Cerebellar nuclear complex (tissue), 1 donor: ENCODE measurements at places on chromosomes 5 and 9.

DNA sequence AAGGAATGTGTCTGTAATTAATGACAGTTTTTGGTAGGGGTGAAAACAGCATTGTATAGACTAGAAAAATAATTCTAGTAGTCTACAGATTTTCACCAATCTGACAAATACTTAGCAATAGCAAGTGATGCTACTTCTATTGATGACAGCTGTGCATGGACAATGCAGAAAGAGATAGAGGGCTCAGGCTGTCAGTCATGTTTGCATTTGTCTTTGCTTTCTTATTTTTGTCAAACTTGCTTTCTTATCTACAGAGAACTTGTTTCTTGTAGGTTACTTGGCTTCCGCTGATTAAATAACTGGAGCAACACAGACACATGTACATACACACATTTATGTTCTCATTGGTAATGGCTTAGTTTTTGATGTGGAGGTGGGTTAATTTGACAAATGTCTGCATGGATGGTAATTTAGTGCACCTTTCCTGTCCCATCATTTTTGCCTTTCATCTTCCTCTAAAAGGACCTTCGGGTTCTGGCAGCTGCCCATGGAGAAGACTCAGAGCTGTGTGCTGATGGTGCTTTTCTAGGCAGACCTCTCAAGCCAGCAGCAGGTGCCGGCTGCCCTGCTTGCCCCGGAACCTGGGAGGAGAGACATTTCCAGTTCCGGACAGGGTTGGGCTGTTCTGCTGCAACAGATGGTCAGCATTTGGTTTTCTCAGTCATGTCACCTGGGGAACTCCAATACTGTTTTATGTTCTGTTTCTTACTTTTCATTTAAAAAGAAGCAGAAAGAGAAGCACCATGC lies 28.8 kb downstream of the CAMK4 start:
- peak; percentile 79 for DNase-seq

GRCh38 chr5:159331093-159331973 lies 1.0 kb upstream of the IL12B start:
- DNase-seq: no peak

DNA sequence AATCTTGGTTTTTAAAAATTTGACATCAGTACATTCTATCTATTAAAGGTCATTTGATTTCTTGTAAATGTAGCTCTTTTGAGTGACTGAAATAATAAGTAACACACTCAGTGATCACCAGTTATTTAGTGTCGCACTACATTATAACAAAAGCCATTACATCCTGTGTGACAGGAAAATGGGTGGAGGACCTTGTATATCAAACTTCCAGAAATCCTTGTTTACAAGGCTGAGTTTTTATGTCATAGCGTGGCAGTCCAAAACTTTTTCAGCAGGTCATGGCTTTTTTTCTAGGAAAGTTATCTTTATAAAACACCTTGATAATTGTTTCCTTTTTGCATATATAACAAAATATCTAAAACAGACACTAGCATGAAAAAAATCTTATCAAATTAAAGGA lies 14.4 kb upstream of the ITGA1 start:
- DNase-seq: no peak

DNA sequence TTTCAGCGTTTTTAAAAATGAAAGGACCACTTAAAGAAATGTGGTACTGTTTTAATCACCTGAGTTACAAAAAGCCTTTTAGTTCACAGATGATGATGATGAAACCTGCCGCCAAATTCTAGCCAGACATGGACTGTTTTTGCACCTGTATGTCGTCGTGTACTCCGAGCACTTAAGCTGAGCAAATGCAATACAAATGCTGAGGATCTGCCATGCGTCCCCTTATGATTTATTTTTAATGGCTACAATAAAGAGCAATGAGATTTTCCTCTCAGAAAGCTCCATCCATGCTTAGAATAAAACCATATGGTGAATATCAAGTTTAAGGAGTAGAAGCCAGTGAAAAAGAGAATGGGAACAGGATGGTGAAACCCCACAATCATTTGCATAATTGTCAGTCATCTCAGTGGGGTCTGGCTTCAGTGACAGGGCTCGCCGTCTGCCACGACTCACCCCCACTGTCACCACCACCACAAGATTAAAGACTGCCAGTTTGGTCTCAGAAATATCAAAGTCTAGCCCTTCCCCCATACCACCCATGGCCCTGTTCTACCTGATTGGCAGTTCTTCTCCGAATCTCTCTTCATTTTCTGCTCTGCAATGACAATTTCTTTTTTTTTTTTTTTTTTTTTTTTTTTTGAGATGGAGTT lies 159.9 kb downstream of the GOLPH3 start:
- no peak for DNase-seq

DNA sequence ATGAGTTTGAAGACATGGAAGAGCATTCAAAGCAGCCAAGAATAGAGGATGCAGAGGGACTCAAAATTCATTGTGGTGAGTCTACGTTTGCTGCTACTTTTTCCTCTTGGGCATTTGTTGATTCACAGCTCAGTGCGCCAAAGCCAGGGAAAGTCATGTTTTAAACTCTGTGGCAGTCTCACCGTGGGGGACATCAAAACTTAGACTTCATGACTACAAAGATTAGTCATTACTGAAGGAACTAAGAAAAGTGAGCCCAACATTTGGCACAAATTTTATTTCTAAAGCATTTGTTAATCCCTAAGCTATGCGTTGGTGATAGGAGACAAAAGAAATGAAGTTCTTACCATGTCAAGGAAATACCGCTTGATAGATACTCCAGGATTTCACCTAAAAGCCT lies 73.7 kb upstream of the MTAP start:
- DNase-seq: no peak

DNA sequence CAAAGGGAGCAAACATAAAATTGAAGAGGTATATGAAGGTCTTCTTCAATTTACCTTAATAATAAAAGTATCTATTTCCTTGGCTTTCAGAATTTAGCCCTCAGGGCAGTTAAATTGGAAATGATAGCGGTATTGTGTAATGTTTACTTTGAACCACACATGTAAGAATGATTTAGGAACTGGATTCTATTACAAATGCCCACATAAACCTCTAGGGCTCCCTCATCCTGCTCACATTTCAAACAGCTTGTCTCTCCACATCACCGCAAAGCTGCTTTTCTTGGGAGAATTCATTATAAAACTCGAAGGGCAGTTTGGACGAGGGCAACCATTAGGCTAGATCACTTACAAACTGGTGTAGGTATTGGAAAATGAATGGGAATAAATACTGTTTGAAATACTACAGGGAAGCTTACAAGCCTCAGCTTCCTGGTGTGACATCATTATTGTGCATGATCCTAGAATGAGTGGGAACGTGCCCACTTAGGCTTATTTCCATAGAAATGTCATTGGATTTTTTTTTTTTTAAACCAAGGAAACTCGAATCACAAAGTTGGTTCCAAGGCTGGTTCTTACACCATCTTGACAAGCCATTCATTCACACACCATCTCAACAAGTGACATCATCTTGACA lies 47.3 kb downstream of the MTRR start:
- DNase-seq: no peak

- no peak for DNase-seq
These were observed 368.2 kb downstream of the HINT1 start for GRCh38 chr5:130796902-130797301.

DNA sequence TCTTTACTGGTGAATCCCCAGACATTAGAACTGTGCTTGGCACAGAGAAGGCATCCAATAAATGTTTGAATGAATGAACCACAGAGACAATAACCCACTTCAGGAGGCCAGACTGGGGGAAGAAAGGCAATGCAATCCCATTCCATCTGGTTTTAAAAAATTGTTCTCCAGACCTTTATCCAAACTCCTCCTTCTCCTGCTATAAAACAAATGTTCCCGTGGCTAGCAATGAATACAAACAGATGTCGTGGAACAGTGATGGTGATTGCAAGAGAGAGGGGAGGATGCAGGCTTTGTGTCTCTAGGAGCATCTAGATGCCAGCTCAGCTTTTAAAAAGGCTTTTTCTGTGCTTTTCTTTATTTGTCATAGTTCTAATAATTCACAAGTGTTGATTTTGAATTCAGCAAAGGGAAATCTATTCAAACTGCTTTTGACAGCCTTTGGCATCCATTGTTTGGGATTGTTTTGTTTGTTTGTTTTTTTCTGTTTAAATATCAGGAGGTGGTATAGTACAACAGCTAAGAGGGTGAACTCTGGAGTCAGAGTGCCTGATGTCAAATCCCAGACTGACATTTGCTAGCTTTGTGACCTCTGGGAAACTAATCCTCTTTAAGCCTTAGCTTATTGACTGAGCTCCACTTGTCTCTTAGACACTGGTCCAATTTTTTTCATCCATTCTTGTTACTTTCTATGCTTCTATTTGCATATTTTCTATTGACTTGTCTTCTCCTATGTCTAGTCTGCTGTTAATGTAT lies 59.1 kb downstream of the TNFSF15 start:
- DNase-seq: no peak

DNA sequence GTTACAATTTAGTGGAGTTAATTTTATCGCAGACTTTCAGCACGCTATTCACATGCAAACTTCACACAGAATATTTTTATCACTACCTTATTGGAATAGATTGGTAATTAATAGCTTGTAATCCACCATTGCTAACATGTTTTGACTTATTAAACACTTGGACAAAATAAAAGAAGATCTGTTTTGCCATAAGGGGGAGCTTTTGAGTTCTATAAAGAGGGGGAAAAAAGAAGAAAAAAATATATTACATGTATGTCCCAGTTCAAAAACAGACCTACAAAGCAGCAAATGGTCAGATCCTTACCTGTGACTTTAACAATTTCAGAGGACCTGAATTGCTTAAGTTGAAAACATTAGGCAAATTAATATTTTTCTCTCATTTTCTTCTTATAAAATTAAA lies 1.2 kb upstream of the PAPPA start:
- DNase-seq: no peak

DNA sequence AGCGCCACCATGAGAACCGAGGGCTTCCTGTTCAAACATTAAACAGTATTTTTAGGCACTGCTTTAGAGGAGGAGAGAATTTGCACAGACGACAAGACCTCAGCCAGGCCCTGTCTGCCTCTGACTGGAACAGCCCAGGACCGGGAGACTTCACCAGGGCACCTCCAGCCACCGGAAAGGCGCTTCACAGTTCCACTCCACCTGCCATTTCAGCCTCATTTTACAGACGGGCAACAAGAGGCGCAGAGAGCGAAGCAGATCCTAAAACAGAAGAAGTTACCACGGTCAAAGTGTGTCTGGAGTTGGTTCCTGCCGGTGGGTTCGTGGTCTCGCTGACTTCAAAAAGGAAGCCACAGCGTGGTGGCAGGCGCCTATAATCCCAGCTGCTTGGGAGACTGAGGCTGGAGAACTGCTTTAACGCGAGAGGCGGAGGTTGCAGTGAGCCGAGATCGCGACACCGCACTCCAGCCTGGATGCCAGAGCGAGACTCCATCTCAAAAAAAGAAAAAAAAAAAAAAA lies 28.4 kb downstream of the COL23A1 start:
- no peak for DNase-seq

- DNase-seq: no peak
These were observed 443.1 kb upstream of the CLINT1 start for GRCh38 chr5:158302029-158302428.

- no peak for DNase-seq
These were observed 219.0 kb upstream of the CDH12 start for GRCh38 chr5:23072179-23072578.

DNA sequence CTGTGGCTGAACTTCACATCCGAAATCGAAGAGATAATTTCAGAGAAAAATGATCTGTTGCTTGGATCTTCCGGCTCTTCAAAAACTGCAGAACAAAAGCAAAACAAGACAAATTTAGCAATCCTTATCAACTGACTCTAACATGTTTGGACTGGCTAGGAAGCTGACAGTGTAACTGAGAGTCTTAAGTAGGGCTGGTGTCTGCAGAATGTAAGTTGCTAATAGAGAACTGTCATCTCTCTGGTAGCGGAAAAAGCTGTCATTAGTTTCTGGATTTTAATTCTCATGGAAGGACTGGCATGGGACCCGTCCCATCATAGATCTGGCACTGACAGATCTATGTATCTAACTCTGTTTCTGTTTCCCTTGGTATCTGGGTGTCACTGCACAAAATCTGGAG lies 84.4 kb upstream of the GPR151 start:
- no peak for DNase-seq

DNA sequence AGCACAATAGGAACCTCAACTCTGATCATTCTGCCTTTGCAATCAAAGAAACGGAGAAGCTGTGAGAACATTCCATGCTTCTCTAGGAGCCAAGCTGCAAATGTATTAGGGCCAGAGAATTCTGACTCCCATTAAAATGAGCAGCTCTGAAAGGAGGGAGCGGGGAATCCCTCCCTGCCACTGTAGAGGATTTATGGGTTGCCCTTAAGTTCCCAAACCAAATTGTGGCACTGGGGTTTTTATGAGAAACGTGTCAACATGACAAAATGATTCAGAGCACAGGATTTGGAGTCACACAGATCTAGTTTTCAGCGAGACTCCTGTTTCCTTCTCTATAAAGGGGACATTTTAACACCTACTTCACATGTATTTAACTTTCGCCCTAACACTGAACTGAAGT lies 1.8 kb downstream of the IL6ST start:
- no peak for DNase-seq

GRCh38 chr5:61020415-61020814 lies 75.4 kb downstream of the NDUFAF2 start:
- no peak for DNase-seq

GRCh38 chr5:116229131-116229689 lies 144.4 kb downstream of the COMMD10 start:
- DNase-seq: no peak

DNA sequence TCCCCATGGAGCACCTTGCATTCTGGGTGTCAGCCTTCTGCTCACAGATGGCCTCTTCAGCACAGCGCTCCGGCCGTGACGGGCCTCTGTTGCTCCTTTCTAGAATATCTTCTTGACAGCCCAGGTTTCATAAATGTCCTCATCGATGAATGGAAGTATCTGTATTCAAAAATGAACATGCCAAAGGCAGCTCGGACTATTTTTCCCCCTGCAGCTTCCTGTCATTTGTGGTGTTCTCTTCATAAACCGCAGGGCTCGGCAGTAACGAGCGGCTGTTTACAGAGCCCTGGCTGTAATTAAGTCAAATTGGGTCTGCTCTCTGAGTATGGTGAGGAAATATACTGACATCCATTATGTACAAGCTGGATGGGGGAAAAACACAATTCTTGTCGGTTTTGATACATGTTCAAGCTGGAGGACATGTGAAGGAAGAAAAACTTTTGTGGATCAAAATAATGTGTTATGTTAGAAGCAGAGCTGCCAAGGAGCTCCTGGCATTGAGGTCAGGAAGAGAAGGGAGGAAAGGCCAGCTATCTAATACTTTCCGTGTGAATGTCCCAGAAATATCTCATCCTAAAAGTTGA lies 154.1 kb upstream of the CD180 start:
- DNase-seq: no peak

DNA sequence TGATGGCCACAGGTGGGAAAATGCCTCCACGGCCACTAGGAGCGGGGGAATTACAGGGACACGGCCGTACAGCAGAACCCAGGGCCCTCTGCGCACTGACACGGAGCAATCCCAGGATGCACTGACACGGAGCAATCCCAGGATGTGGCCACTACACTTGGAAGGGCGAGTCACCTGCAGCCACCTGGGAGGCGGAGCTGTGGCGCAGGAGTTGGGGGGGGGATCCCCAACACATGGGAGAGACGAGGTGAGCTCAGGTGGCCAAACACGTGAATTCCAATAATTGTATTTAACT lies 6.8 kb downstream of the CLPTM1L start:
- no peak for DNase-seq

GRCh38 chr9:14029806-14030374 lies 284.1 kb downstream of the NFIB start:
- DNase-seq: no peak

GRCh38 chr9:128841694-128842492 lies 12.3 kb upstream of the SPOUT1 start:
- DNase-seq: no peak

- DNase-seq: no peak
These were observed 20.4 kb downstream of the AKNA start for GRCh38 chr9:114367366-114367765.

GRCh38 chr9:21764846-21765245 lies 37.6 kb upstream of the MTAP start:
- no peak for DNase-seq
